Pancreas (tissue), 10 donors: ENCODE measurements at places on chromosomes 4 and X. TPM values are rescaled to one million over a fixed set of nuclear protein-coding genes. Genes with fewer than 3 reads are reported as not detected.

- DNase-seq: no peak
These were observed 55.4 kb downstream of the ZFX start for GRCh38 chrX:24204958-24205357.

- no peak for DNase-seq
These were observed 194.2 kb downstream of the CLCN4 start for GRCh38 chrX:10350981-10351380.

The MAGEC1 gene
- not detected for total RNA-seq

GRCh38 chr4:32142075-32142474 is 1421.9 kb downstream of the PCDH7 start:
- no peak for DNase-seq

DNA sequence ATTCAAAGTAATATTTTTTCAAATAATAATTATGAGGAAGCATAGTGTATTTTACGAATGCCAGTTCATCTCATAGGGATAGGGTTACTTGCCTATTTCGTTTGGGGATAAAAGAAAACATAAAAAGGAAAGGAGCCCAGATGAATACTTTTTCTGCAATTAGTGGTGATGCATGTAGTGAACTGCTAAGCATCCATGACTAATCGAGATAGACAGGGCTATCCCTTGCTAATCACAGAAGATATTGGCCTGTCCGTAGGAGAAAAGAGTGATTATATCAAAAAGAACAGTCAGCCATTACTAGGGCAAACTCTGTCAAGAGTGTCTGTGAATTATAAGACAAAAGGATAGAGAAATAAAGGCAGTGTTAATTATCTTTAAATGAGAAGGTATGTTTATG is 746.1 kb downstream of the C4orf33 start:
- no peak for DNase-seq

DNA sequence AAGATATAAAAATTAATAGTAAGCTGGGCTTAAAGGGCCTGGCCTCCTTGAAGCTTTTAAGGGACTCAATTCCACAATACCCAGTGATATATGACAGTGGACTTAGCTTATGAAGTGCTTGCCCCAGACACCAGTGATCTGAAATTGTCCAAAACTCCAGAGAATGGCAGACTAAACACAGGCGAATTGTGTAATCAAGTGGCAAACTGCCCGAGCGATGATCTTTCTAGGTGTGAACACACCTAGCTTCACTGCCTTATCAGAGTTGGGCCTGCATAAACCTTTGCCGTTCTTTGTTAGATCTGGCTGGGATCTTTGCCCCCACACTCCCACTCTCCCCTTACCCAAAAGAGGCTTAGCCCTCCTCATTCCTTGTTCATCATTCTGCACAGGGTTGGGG is 62.5 kb upstream of the SH3RF1 start:
- no peak for DNase-seq

DNA sequence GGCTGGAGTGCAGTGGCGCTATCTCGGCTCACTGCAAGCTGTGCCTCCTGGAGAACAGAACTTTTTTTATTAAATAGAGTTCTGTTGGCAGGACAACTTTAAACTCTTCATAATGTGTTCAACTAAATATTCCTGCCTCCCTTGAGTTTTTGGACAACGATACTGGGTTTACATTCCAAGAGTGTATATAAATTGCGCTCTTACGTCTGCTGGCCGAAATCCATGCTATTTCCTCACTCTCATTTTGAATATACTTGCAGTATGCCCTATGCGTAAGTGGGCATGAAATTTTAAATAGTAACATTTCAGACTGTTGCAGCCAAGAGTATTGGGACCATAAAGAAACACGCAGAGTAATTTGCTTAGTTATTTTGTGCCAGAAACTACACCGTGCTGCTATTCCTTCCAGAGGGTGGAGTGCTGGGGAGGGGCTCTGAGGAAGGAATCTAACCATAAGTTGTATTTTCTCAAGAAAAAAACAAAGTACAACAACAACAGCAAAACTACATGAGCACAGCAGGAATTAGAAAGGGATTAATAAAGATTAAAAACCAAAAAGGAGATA is 480.0 kb downstream of the NLGN4X start:
- DNase-seq: no peak

GRCh38 chrX:95059909-95060308 is 1385.9 kb downstream of the FAM133A start:
- DNase-seq: no peak

The PPP4R3C gene
- total RNA-seq: not detected

- no peak for DNase-seq
These were observed 280.4 kb downstream of the CFAP47 start for GRCh38 chrX:36199928-36200327.
